Activated gamma-delta T cell (primary cell): ENCODE measurements at places on chromosomes 3 and 15.

- no peak for DNase-seq
Observed at GRCh38 chr3:39408493-39409372, 2.2 kb downstream of the RPSA start.

DNA sequence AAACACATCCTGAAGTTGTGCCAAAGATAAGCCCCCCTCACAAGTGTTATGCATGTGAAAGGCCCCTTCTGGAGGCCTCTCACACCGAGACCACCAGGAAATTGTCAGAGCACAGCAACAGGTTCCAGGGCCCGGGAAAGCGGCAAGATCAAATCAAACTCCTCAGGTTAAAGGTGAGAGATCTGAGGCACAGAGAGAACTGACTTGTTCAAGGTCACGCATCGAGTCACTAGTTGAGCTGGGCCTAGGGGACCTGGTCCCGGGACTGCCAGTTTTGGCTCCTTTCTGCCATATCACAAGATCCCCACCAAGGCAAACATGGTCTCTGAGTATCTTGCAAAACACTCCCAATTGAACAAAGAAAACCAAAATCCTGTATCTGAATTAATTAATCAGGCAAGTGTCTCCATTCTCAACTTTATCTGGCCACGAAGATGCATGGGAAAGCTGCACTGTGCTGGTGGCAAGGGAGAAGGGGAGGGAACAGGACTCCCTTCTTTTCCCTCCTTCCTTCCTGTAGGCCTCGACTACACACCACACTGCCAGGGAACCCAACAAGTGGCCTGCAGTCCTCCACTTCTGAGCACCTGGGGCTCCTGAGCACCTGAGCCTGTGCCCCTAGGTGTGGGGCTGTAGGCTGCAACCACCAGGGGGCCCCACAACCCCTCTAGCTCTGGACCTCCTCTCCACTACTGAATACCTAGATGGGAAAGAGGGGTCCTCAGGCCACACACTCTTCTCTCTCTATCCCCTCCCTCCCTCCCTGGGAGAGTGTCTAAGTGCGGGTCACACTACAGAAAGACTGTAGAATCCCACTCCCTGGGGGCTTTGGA is 37.3 kb downstream of the ANP32A start:
- DNase-seq: no peak

GRCh38 chr3:111861391-111861790 is 2.3 kb downstream of the PHLDB2 start:
- DNase-seq: no peak

DNA sequence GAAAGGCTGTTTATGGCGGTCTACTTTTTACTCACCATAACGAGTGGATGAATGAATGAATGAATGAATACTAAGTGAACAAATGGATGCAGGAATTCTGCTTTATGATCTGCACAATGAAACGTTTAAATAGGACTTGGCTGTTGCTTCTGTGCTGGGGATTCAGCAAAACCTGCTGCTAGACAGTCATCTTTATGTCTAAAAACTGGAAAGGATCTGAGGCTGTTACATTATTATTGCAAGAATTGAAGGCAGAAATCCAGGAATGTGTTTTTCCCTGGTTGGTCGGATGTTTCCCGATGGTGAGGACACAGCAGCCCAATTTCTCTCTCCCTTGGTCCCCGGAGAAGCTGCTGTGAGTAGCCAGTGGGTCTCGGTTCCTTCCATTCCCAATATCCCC is 94.2 kb downstream of the GABRG3 start:
- no peak for DNase-seq

GRCh38 chr15:26049900-26050657 is 187.0 kb upstream of the ATP10A start:
- DNase-seq: no peak

DNA sequence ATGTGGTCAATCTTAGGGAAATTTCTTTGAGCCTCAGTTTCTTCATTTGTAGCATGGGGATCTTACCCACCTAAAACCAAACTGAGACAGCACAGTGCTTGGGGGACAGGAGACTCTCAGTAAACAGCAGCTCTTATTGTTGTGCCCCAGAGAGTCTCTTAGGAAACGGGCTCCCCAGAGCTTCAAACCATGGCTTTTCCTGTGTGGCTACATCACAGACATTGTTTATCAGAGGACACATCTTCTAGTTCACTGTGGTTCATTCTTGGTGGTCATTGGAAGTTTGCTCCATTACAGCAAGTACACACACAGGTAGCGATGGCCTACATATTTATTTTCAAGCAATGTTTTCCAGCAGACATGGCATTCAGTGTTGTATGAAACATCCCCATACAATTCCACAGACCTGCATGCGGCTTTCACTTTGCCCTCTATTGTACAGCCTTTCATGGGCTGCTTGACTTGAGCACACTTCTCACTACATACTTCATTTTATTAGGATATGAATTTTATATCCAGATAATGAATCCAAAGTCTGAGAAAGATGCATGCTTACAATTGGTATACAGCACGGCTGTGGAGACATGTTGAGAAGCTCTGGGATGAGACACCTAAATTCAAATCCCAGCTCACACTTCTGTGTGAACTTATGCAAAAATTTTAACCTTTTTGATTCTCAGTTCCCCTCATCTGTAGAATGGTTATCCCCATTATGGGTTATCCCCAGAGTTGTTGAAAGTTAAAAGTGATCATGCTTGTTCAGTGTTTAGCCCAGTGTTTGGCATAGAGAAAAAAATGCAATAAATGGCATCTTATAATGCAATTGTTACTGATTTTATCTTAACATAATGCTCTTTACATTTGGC is 84.8 kb upstream of the ICE2 start:
- no peak for DNase-seq

GRCh38 chr3:161274691-161275298 is 53.7 kb downstream of the NMD3 start:
- no peak for DNase-seq

GRCh38 chr3:32120471-32120870 is 14.1 kb downstream of the GPD1L start:
- DNase-seq: no peak

- no peak for DNase-seq
Observed at GRCh38 chr3:128702391-128702790, 23.6 kb upstream of the RAB7A start.

GRCh38 chr3:58566398-58567250 is 10.6 kb downstream of the FAM107A start:
- DNase-seq: no peak

GRCh38 chr3:153614140-153614539 is 452.1 kb downstream of the RAP2B start:
- DNase-seq: no peak

DNA sequence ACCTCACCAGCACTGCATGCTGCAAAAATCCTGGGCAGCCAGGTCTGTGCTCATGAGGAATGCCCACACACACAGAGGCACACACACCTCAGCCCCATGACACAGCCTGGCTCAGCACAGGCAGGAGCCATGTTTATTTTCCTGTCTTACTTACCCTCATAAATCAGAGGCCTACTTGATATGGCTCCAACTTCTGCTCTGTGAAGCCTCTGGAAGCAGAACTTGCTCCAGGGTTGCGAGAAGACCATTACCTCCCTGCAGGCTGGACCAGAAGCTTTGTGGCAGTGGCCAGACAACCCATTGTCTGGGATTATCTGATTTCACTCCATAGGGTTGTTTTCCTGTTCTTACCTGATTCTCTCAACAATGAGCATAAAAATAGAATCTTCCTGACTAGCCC is 43.8 kb upstream of the CMTM8 start:
- DNase-seq: no peak

GRCh38 chr3:56573501-56573900 is 16.5 kb downstream of the CCDC66 start:
- DNase-seq: no peak

DNA sequence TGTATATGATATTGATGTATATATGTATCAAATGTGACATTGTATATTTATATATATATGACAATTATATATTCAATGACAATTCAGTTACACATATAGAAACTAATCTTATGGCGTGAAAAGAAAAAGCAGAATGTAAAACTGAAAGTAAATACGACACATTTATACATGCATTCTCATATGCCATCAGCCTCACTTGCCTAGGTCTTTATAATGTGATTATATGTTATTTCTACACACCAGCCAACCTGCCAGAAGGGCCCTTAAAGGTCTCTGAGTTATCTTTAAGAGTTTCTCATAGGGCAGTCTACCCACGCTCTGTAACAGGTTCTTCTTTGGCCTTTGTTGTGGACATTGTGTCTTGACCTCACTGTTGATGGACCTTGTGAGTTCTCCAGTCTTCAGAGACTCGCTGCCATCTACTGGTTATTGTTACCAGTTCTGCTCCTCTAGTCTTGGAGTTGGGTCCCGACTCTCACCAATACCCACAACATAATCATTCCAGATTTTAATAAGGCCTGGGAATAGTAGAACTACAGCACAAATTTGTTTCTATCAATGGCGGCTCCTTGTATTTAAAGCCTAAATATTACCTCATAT is 371.5 kb upstream of the GOLIM4 start:
- DNase-seq: no peak

DNA sequence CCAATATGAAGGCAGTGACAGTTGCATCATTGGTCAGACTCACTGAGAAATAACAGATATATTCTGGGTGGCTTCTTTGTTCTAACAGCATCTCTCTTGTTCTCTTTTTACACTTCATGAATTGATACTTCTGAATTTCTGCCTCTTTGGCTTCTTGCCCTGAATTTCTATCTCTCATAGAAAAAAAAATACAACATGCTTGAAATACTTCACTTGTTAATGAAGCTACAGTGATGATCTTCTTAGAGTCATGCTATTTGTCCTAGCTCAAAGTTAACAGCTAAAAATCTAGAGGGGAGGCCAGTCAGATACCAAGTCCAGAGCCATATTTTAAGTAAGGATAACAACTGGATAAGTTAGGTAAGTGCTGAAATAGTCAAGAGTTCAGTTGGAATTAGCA is 597.2 kb upstream of the AGTR1 start:
- no peak for DNase-seq

DNA sequence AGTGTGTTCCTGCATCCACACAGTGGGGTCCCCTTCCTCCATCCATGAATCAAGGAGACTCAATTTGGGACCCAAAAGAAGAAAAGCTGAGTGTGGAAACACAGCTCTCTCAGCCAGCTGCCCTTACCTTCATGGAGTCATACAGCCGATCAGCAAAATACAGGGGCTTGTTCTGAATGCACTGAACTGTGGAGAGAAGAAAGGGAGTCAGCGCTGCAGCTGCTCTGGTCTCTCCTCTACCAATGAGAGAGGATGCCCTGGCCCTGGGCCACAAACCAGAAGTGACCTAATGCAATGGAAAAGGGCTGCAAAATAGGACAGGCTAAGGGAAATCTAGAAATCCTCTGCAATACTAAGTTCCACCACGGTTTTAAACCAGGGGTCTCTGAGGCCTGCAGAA is 46.7 kb downstream of the ANXA2 start:
- DNase-seq: no peak

GRCh38 chr3:194556086-194557056 is 69.6 kb upstream of the ATP13A3 start:
- no peak for DNase-seq

GRCh38 chr3:129085165-129085715 is 24.7 kb downstream of the GP9 start:
- no peak for DNase-seq

DNA sequence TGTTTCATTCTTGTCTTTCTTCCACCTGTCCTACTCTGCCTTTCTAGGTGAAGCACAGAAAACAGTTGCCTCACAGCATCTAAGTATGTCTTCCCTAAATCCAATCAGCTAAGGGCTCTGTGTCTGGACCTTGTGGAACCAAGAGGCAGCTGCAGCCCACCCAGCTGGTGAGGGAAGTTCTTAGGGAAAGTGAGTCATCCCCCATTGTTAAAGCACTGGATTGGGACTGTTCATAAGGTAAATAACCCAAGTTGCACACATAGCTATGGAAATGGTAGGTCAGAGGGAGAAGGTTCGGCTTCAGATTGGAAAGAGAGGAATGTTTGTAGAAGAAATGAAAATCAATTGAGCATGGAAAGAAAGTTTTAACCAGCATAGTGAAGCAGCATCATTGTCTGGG is 18.0 kb upstream of the ARNT2 start:
- no peak for DNase-seq

GRCh38 chr3:36796161-36796560 is 31.8 kb upstream of the DCLK3 start:
- no peak for DNase-seq

DNA sequence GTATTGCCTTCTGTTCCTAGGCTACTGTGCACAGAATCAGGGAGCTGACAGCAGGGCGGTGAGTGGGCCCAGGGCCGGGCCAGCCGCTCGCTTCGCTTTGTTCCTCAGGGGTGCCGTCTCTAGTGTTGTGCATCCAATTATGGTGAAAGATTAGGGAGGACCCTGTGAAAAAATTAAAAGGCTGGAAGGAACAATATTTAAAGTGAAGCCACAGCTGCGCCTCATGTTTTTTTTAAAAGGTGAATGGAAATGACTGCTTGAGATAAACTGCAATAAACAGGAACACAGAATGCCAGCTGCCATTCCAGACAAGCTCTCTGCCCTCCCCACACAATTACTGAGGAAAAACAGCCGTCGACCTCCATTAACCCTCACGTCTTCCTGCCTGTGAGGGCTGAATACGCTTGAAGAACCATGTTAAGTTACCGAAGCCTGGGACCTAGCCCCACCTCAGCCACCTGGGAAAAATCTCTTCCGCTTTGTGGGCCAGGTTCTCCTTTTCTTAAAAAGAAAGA is 132.0 kb upstream of the IL12A start:
- DNase-seq: no peak

DNA sequence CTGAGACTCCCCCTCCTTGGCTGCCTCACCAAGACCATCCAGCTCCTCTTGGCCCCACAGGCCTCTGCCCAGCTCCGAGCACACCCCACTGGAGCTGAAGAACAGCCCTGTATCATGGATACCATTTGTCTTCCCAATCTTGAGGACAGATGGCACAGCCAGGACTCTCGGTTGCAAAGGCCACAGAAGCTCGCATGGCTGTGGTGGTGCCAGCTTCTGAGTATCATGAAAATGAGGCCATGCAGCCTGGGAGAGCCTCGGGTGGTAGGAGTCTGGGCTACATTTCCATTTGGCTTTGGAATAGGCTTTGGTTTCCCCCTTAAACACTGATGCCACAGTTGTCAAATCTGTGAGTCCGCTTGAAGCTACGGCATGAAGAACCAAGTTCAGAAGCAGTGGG is 106.6 kb downstream of the SEMA5B start:
- DNase-seq: no peak

- no peak for DNase-seq
Observed at GRCh38 chr3:42478830-42479229, 23.6 kb upstream of the VIPR1 start.

DNA sequence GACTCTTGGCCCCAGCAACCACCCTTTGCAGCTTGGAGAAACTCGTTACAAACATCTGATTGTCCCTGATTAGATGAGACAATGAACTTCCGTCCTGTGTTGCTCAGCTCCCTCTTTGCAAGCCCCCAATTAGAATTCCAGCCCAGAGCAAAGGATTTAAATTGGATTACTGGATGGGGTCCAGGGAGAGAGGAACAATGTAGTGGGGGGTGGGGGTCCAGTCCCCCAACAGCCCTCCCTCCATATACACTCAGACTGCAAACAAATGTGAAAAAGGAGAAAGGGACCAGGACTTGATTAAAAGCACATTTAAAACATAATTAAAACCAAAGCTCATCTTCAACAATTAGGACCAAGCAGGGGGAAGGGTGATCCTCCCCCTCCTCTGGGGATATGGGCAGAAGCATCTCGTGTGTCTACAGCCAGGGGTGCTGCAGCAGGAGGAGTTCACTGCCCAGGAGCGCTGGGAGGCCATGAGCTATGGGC is 71.7 kb upstream of the TMEM115 start:
- DNase-seq: no peak

- DNase-seq: no peak
Observed at GRCh38 chr3:119619094-119619493, 21.4 kb downstream of the PLA1A start.

GRCh38 chr15:81643771-81644170 is 269.8 kb upstream of the TMC3 start:
- no peak for DNase-seq

- DNase-seq: no peak
Observed at GRCh38 chr3:142779591-142779990, 55.8 kb downstream of the TRPC1 start.
